ENCODE measurements at places on chromosomes 2 and 18.
A peak's percentile ranks its signal among the peaks of the same experiment; 100 is the strongest.

- DNase-seq = no peak
Observed at GRCh38 chr18:12451428-12451827, 43.7 kb downstream of the PRELID3A start.

GRCh38 chr18:44725300-44726058, 44.8 kb downstream of the SETBP1 start:
- peak; percentile 15 for DNase-seq

- DNase-seq = no peak
Observed at GRCh38 chr2:215657844-215658243, 222.0 kb upstream of the FN1 start.

GRCh38 chr18:13551305-13551603, 175.1 kb downstream of the FAM210A start:
- DNase-seq = no peak

All from effector CD4-positive, alpha-beta T cell (primary cell).